ENCODE measurements at places on chromosomes 16 and 17.

- no peak for DNase-seq
Measured at GRCh38 chr16:14628806-14629611, 1.1 kb downstream of the PARN start.

- no peak for DNase-seq
Measured at GRCh38 chr16:81544261-81544660, 99.7 kb downstream of the CMIP start.

GRCh38 chr16:82835487-82836155, 208.9 kb downstream of the CDH13 start:
- peak; percentile 8 for DNase-seq

DNA sequence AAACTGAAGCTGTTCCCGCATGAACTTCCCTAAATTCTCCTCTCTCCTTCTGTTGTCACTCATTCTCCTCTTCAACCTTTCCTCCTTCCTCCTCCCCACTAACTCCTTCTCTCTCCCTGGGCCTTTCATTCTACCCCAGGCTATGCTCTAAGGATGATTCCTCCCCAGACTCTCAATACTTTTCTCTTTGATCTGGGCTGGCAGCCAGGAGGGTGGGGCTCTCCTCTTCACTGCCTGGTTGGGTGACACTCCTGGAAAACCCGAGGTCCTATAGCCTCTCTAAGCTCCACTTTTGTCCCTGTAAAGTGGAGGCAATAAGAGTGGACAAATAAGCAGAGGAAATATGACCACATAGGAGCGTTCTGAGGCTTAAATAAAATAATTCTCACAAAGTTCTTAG, 46.2 kb downstream of the HSD17B2 start:
- no peak for DNase-seq

DNA sequence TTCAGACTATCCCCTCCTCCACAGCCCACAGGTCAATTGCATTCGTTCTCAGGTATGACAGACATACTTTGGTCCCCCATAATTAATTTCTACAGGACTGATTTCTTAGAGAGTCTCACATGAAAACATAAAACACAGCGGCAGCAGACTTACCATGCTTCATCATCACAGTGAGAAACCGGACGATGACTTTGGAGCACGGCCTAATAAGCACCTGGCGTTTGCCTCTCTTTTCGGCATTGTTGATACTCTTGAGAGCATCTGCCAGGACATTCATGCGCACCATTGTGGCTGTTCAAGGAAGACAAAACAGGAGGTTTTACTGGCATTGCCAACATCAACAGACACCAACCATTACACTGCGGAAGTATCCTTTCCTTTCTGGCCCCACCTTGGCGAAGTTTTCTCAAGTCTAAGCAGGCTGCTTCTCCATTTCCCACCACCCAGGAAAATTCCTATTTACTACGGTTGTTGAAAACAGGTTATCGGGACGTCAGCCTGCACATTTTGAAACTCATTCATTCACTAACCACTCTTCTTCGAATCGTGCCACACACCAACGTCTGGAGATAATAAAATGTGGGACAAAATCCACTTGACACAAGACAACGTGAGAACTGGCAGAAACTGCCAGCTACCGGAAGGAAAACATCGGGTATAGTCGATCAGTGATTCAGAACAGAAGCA, 1.2 kb downstream of the RPS15A start:
- DNase-seq = no peak

DNA sequence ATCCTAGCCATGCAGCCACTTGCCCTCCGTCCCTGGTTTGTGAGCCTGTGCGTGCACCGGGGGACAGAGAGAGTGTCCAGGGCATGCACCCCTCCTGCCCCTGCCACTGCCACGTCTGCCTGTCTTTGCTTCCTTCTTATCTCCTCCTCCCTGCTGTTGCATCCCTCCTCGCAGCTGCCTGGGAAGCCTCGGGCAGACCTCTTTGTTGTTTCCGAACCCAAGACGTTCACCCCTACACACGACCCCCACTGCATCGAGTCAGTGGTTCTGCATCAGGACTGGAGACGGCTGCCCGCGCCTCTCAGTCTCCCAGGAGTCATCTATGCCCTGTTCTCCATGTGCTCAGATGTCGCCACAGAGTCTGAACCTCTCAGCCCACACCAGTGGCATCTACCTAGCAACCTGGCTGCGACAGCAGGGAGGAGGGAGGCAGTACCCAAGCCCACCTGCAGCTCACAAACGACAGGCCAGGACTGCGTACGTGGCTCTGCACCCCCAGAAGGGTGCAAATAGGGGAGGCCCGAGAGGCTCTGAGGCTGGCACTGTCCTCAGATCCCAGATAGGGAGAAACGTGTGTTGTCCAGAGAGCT, 5.2 kb downstream of the TIMP2 start:
- DNase-seq = no peak

GRCh38 chr17:28862561-28862960, 7.7 kb downstream of the ERAL1 start:
- no peak for DNase-seq

DNA sequence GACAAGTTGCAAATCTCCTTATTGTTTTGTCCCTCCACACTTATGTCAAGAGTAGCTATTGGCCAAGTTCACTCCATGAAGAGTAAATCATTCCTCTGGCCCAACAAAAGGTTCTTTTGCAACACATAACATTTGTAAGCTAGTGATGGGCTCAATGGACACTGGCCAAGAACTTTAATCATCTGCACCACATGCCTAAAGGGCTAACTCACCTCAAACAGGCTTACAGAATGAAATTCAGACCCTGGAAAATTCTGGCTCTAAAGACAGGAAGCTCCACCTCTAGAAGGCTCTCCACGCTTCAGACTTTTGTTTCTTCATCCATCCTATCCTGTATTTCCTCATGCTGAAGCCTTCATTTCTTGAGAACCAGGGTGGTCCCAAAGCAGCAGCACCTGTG, 10.9 kb upstream of the ANKFN1 start:
- DNase-seq = no peak

DNA sequence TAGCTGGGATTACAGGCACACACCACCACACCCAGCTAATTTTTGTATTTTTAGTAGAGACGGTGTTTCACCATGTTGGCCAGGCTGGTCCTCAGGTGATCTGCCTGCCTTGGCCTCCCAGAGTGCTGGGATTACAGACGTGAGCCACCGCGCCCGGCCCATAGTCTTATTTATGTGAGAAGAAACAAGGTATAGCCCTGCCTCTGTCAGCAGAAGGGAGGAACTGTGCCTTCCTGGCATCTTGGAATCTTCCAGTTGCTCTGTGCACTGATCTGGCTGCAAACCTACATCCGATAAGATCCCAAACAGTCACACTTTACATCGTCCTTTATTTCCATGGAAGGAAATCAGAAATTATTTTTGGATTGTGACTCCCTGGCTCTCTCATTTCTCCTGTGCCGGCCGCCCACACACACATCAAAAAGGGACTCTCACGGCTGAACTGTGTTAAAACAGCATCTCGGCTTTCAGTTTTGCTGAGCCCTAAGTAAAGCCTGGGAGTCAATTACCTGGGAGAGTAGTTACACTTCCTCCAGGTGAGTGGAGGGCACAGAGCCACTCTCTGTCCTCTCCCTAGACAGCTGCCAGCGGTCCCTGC, 23.3 kb downstream of the WIPI1 start:
- DNase-seq = no peak

DNA sequence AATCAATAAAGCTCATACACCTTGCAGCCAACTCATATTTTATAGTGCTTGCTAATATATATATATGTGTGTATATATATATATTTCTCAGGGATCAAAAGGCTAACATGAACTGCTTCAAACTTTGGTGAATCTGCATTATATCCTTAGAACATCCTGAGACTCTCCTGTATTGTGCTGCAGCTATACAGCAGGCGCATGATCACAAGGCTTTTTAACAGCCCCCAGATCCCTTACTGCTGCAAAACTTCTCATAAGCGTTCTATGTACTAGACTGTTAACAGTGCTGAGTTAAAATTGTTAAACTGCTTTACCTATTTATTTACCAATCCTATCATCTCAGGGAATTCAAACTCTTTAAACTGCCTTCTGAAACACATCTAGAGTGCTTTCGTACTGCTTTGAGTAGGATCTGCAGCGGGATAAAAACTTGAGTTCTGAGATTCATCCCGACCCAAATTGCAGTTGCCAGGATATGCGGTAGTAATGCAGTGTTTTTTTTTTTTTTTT, 1.3 kb downstream of the GPATCH8 start:
- peak; percentile 10 for DNase-seq

- no peak for DNase-seq
Measured at GRCh38 chr17:66841328-66841727, 6.4 kb downstream of the CACNG5 start.

DNA sequence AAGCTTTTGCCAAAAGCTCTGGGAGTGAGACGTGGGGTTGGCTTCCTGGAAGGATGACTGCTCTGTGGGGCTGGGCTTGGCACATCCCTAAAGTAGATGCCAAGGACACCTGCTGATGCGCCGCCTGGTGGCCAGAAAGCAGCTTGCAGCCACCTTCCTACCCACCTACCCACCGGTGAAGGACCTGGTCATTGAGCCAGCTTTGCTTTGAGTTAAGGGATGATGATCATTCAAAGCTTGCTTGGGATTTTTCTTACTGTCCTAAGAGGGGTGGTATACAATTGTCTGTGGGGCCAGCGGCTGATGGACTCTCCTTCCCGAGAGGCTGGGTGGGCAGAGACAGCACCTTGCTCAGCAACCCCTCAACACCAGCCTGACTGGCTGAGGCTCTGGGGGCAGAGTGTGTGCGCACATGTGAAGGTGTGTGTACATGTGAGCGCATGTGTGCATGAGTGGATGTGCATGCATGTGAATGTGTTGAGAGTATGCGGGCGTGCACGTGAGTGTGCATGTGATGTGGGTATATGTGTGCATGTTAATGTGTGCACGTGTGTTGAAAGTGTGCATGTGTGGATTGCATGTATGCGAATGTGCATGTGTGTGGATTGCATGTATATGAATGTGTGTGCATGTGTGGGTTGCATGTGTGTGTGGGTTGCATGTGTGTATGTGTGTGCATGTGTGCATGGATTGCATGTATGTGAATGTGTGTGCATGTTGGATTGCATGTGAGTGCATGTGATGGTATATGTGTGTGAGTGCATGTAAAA, 18.6 kb downstream of the C1QTNF1 start:
- DNase-seq = peak; percentile 45

DNA sequence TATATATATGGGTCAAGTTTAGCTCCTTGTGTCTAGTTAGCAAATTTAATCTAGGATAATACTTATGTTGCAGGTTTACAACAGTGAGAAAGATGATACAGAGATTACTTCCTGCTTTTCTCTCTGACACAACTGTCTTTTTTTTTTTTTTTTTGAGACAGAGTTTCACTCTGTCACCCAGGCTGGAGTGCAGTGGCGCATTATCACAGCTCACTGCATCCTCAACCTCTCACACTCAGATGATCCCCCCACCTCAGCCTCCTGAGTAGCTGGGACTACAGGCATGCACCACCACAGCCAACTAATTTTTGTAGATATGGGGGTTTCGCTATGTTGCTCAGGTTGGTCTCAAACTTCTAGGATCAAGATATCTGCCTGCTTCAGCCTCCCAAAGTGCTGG, 706.9 kb upstream of the SOX9 start:
- DNase-seq = no peak

- DNase-seq = no peak
Measured at GRCh38 chr16:85018529-85019236, 7.3 kb upstream of the ZDHHC7 start.

GRCh38 chr16:28875134-28876018, 2.9 kb upstream of the ATP2A1 start:
- no peak for DNase-seq

DNA sequence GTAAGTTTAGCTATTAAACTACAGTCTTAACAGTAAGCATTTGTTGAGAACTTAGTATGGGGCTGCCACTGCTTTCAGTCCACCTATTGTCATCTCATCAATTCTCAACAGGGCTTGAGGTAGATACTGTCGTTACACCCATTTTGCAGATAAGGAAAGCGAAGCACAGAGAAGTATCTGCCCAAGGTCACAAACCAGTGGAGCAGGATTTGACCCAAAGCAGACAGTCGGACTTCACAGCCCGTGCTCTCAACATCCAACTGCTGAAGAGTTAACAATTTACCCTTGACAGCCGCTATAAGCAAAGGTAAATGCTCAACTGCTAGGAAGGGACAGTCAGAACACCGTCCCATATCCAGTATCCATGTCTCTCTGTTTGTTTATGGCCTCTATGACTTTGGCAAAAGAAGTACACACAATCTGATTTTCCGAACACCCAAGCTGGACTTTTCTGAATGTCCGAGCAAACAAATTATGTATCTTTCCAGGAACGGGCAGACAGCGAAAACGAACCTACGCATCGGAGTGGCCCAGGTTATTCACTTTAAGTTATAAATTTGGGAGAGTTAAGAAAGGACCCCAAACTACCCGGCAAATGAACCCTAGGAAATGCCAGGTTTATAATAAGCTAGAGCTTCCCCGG, 1.2 kb downstream of the SIAH1 start:
- DNase-seq = peak; percentile 73

GRCh38 chr17:75563063-75563758, 24.4 kb upstream of the MYO15B start:
- DNase-seq = no peak

GRCh38 chr17:29617125-29617480, 5.6 kb downstream of the CORO6 start:
- peak; percentile 78 for DNase-seq

- DNase-seq = peak; percentile 61
Measured at GRCh38 chr17:1142561-1142971, 37.2 kb downstream of the ABR start.

- no peak for DNase-seq
Measured at GRCh38 chr16:62020681-62021080, 15.6 kb downstream of the CDH8 start.

DNA sequence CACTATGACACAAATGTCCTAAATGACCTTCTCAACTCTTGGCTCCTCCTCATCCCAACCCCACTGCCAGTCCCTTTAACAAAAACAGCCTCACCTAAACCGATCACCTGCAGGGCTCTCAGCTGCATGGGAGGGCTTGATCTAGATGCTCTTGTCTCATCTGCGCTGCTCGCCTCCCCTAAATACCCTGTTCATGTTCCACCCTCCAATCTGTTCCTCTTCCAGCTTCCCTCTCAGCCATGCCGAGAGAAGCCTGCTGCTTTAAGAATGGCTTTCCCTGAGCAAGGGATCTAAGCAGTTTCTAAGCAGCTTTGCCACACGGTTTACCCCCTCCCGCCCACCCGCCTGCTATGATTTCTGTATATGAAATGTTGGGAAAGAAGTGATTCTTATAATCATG, 23.7 kb downstream of the PIPOX start:
- DNase-seq = no peak

GRCh38 chr16:50932348-50932935, 190.6 kb downstream of the CYLD start:
- no peak for DNase-seq

DNA sequence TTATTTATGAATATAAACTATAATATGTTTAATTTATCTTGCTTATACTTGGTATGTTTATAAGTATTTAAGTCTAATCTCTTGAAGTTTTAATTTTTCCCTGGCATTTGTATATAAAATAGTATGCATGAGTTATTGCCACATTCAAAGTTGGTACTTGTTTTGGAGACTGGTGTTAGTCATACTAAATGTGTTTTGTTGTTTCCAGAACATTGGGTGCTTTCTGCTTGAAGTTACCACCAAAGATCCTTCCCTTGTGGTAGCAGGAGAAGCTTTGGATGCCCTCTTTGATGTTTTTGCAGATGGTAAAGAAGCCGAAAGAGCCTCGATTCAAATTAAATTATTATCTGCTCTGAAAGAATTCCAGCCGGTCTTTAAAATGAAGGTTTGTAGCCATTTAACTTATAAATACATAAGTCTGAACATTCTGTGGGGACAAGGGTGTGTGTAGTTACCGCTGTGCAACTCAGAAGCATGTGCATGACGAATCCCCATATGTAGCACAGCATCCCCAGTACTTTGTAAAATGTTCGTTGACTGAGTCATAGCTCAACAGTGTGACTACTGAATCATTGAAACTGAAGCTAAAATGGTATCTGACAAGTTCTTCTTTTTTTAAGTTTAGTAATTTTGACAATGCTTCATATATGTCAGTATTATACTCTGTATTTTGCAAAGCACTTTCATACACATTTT, 36.4 kb downstream of the HEATR3 start:
- DNase-seq = no peak
